ENCODE measurements at places on chromosomes 12 and 14. TPM values are rescaled to one million over a fixed set of nuclear protein-coding genes. Genes with fewer than 3 reads are reported as not detected.

DNA sequence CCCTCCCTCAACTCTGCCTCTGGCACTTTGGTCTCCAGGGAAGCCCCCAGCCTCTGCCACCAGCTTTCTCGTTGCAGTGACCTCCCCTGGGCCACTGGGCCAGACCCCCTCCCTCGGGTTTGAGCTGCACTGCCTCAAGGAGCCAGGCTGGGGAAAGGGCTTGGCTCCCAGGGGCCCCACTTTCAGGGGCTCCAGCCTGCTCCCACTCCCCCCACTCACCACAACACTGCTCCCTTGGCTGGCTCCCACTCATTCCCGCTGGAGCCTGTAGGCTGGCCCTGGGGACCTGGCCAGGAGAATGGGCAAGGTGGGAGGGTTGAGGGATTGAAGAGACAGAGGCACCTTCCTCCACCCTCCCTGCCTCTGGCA, 19.3 kb upstream of the KIF26A start:
- H3K27me3 ChIP-seq, result peaks cover 29% of the 10 kb centered on the region
- DNase-seq, result no peak
- no peaks in the 10 kb centered on the region for H3K36me3 ChIP-seq
- peak overlapping the region; percentile 16 for H3K4me3 ChIP-seq
- H3K4me1 ChIP-seq, result no peaks in the 10 kb centered on the region

DNA sequence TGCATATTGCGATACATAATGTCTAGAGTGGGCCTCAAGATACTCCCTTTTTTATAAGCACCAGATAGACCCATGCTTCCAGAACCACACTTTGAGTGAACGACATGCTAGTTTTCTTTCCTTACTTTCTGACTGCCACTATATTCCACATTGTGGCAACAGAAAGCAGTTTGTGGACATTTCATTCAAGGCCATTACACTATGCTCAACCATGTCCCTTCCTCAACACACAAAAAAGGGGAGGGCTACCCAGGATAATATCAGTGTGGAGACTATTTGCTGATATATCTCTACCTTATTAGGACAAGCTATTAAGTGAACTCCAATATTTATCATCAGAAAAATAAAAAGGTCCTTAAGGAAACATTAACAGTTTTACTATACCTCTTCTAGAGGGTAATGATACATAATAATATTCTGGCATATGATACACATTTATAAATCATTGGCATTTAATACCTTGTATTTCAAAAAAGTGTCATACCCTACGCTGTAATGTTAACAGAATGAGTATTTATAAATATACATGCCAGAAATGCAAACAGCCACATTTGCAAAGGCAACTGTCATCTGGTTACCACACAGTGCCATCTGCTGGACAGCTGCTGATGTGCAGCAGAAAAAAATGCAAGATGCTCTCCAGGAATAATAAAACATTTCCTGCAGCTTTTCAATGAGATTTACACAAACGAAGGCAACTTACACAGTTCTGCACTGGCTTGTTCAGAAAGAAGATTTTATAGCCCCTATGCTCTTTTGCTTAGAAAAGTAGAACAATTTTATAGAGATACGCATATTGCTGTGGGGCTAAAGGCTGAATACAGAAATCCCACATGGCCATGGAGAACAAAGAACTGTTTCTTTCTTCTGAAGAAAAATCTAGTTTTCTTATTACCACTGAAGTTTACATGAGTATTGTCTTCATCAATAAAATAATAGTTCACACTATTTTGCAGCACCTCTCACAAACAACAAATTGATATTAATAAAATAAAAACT, 182.2 kb upstream of the GRIP1 start:
- H3K4me3 ChIP-seq, result no peak overlapping the region
- no peaks in the 10 kb centered on the region for H3K36me3 ChIP-seq
- H3K27me3 ChIP-seq, result peaks cover 19% of the 10 kb centered on the region
- no peaks in the 10 kb centered on the region for H3K4me1 ChIP-seq
- no peak overlapping the region for H3K27ac ChIP-seq

DNA sequence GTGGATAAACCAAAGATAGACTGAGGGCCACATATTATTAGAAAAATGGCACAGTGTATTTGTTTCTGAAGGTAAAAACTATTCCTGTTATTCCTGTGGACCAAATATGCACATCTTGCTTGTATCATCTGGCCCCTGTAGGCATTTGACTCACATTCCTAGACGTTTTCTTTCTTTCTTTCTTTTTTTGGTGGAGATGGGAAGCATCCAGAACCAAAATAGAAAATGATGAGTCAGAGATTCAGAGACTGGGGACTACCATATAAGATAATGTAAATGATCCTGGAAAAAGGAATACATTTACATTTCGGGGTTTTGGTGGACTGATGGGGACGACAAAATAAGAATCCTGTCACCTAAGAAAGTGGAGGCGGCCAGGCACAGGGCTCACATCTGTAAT, 24.2 kb downstream of the TRIM9 start:
- no peak overlapping the region for H3K4me3 ChIP-seq
- peaks cover 6% of the 10 kb centered on the region for H3K36me3 ChIP-seq
- no peak for DNase-seq
- H3K27ac ChIP-seq, result no peak overlapping the region
- H3K27me3 ChIP-seq, result no peaks in the 10 kb centered on the region

DNA sequence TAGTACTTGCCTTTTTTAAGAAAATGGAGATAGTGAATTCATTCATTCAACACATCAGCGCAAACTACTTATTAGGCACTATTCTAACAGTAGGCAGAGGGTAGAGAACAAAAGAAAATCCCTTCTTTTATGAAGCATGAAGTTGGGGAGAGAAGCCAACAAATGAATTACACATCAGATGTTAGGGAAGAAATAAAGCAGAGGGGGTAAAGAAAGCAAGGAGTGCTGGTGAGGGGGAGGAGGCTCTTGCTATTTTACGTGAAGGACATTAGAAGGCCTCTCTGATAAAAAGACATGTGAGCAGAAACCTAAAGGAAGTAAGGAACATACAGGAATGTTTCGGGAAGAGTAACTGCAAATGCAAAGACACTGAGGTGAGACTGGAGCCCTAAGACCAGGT, 22.2 kb downstream of the TFCP2 start:
- H3K36me3 ChIP-seq, result no peaks in the 10 kb centered on the region
- no peaks in the 10 kb centered on the region for H3K4me1 ChIP-seq
- H3K27ac ChIP-seq, result peak overlapping the region; percentile 14
- H3K4me3 ChIP-seq, result no peak overlapping the region

DNA sequence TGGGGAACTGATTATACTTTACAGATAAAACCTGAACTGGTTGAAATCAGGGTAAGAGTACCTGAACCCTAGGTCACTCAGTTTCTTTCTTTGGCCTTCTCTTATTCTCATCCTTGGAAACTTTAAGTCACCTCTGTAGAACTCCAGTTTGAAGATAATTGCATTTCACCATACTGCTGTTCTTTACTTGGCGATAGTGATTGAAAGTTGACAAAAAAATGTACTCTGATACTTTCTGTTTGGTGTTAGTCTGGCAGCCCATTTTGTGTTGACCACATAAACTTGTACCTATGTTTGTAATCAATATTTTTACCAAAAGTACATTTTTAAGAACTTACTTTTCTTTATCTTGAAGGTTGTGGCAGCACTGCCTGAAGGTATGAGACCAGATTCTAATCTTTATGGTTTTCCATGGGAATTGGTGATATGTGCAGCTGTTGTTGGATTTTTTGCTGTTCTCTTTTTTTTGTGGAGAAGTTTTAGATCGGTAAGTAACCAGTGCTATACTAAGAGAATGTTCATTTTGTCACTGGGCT, 42.9 kb downstream of the MIA2 start:
- H3K27me3 ChIP-seq, result no peaks in the 10 kb centered on the region
- H3K36me3 ChIP-seq, result peaks cover 57% of the 10 kb centered on the region
- no peak for DNase-seq
- H3K4me3 ChIP-seq, result no peak overlapping the region

DNA sequence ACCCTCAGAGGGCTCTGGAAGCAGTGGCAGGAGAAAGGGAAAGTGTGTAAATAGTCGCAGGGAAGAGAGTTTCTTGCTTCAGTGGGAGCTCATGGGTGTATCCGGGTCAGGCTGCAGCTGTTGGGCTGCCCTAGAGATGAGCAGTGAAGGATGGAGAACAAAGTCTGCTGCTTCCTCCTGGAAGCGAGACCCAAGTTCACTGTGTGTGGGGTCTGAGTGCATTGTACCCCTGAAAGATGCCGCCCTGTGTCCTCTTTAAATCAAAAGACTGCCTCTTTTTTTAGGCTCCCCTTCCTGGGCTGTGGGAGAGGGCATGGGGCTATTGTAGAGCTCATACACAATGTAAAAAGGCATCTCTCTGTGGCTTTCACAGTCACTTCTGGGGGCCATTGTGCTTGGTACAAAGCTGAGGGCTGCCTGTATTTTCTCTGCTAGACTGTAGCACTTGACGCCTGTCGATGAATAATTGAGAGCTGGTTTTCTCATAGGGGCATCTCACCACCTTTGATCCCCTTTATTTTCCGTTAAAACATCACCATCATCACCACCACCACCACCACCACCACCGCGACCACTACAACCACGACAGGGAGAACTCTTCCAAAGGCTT, 16.7 kb downstream of the CHST11 start:
- no peaks in the 10 kb centered on the region for H3K4me1 ChIP-seq
- no peak overlapping the region for H3K4me3 ChIP-seq
- H3K27ac ChIP-seq, result no peak overlapping the region
- no peak for DNase-seq

GRCh38 chr14:63710497-63710896, 17.4 kb downstream of the SGPP1 start:
- H3K27me3 ChIP-seq, result no peaks in the 10 kb centered on the region
- DNase-seq, result no peak
- H3K27ac ChIP-seq, result no peak overlapping the region
- H3K36me3 ChIP-seq, result peaks cover 7% of the 10 kb centered on the region

GRCh38 chr14:61233436-61233956, 47.6 kb downstream of the TMEM30B start:
- no peaks in the 10 kb centered on the region for H3K4me1 ChIP-seq
- H3K27me3 ChIP-seq, result no peaks in the 10 kb centered on the region
- no peak for DNase-seq
- no peaks in the 10 kb centered on the region for H3K36me3 ChIP-seq

DNA sequence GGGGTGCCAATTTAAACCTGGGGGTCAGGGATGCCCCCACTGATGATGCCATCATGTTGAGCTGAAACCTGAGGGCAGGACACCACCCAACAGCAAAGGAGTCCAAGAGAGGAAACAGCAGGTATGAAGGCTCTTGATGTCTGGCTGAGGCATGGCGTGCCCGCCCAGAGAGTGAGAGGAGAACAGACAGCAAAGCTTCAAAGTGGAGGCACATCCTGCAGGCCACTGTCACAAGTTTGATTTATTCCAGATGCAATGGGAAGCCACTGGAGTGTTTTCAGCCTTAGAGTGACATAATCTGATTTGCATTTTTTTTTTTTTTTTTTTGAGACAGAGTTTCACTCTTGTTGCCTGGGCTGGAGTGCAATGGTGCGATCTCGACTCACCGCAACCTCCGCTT, 34.8 kb downstream of the IRF2BPL start:
- no peak for DNase-seq
- H3K27me3 ChIP-seq, result no peaks in the 10 kb centered on the region
- H3K4me3 ChIP-seq, result no peak overlapping the region
- no peaks in the 10 kb centered on the region for H3K4me1 ChIP-seq
- H3K36me3 ChIP-seq, result no peaks in the 10 kb centered on the region
- no peak overlapping the region for H3K27ac ChIP-seq

DNA sequence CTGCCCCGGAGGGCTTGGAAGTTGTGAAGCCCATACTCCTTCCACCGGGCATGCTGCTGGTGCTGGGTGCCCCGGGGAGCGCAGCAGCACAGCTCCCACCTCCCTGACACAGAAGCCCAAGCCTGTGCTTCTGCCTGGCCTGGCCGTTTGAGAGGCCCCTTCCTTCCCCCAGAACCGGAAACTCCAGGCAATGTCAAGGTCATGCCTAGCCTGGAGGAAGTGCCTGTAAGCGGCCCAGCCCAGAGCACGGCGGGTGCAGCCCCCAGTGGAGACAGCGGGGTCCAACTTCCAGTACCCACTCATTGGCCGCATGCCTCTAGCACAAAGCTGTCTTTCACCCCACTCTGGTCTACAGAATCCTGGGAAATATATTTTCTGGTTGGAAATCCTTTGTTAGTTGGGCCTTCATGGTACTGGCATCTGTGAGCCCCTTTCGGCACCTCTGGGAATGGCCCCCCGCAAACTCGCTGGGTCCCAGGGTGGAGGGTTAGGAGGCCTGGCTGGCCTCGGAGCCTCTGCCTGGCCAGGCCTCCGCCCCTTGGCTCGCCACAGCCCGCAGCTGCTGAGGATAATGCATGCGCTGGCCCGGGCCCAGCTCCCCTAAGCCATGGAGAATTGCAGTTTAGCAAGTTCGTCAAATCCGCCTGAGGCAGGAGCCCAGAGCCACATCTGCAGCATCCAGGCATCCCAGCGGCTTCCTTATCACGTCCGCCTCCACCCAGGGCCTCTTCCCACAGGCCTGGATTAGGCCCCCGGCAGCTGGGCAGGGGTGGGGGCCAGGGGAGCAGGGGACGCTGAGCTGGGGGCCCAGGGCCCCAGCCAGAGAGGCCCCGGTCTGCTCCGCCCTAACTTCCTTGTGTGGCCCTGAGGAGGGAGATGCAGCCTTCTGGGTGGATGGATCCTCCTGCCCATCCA, 48.9 kb upstream of the DLK1 start:
- H3K36me3 ChIP-seq, result no peaks in the 10 kb centered on the region
- no peak overlapping the region for H3K4me3 ChIP-seq
- no peaks in the 10 kb centered on the region for H3K27me3 ChIP-seq
- no peak overlapping the region for H3K27ac ChIP-seq
- H3K4me1 ChIP-seq, result peaks cover 12% of the 10 kb centered on the region

DNA sequence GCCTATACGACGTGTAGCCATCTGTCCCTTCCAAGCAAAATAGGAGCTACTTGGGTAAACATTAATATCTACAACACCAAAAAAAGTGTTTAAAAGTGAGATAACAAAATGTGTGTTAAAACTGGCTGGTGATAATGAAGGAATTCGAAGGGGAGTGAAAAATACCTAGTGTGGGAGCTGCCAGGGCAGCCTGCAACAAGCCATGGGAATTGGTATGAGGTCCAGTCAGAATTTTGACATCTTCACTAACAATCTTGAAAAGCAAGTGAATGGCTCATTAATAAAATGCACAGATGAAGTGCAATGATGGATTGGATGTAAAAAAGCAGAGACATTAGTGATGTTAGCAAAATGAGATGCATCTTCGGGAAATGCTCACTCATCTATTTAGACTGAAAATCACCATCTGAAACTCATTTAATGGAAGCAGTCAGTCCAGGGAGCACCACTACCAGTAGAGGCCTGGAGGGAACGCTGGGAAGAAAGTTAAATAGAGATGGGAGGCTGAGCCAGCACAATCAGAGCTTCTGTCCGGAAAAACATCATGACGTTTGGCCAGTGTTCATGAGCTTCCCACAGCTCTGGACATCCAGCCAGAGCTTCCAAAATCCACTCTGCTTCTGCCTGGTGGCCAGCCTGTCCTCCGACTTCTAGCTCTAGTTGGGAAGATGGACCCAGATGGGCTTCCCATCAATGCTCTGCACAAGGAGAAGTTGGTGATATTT, 405.0 kb upstream of the TMTC1 start:
- no peaks in the 10 kb centered on the region for H3K36me3 ChIP-seq
- no peaks in the 10 kb centered on the region for H3K27me3 ChIP-seq
- H3K4me3 ChIP-seq, result no peak overlapping the region
- no peaks in the 10 kb centered on the region for H3K4me1 ChIP-seq
- no peak overlapping the region for H3K27ac ChIP-seq
- no peak for DNase-seq

CAPZA3 gene
- 0.28 TPM for total RNA-seq

KCNH3 gene
- not detected for total RNA-seq

RTL1 gene
- total RNA-seq, result not detected

PTPRQ gene
- total RNA-seq, result not detected

IFNG-AS1 gene
- not detected for total RNA-seq

LPCAT3 gene
- 14.4 TPM for total RNA-seq

PPP2R5C gene
- 118 TPM for total RNA-seq

SLC17A8 gene
- total RNA-seq, result not detected

Measured in MCF 10A (cell line).